ENCODE measurements at places on chromosomes 4 and X. TPM values are rescaled to one million over a fixed set of nuclear protein-coding genes. Genes with fewer than 3 reads are reported as not detected.

Gene KCTD8
- 1.5 TPM for polyA plus RNA-seq

Gene IL3RA
- polyA plus RNA-seq = 6.1 TPM

Gene CLGN
- polyA plus RNA-seq = 1.6 TPM

Gene CSAG3
- not detected for polyA plus RNA-seq

Gene TEC
- 2.0 TPM for polyA plus RNA-seq

Gene STOX2
- 2.1 TPM for polyA plus RNA-seq

Gene CTAG1B
- not detected for polyA plus RNA-seq

Gene MAGIX
- polyA plus RNA-seq = 18.9 TPM

Gene CT45A3
- not detected for polyA plus RNA-seq

Gene CPEB2
- polyA plus RNA-seq = 3.4 TPM

Gene PNMA5
- not detected for polyA plus RNA-seq

Gene RHOH
- polyA plus RNA-seq = 5.4 TPM

Gene ITGB1BP2
- 2.0 TPM for polyA plus RNA-seq

Gene TECRL
- not detected for polyA plus RNA-seq

Gene SPANXB1
- not detected for polyA plus RNA-seq

Measured in stomach (tissue), 19 donors.